ENCODE measurements at places on chromosomes 11 and 22.
A peak's percentile ranks its signal among the peaks of the same experiment; 100 is the strongest.

DNA sequence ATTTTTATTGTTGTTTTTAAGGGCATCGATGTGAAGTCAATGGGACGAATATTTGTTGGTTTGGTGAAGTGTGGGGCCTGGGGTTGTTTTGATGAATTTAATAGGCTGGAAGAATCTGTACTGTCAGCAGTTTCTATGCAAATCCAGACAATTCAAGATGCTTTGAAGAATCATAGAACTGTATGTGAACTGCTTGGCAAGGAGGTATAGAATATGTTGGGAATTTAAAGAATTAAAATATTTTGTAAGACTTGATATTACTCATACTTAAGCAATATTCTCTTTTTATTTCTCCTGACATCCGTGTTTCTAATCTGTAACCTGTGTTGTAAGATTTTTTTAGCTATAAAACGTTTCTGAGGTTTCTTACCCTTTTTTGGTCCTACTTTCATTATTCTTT, 61.6 kb downstream of the DYNC2H1 start:
- DNase-seq = no peak

DNA sequence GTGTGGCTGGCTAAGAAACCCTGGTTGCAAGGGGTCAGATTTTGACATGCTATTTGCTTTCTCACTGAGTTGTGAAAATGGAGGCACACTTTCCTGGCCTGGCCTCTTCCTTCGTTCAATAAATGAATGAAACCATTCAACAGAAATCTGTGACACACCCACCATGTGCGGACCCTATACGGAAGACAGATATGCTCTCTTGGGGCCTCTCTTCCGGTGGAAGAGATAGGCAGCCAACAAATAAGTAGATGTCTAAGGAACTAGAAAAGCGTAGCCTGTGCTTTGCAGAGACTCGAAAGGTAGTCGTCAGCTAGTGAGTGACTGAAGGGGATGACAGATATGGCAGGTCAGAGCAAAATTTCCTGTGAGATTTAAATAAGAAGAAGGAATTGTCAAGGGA, 5.3 kb downstream of the KCNQ1OT1 start:
- DNase-seq = no peak

DNA sequence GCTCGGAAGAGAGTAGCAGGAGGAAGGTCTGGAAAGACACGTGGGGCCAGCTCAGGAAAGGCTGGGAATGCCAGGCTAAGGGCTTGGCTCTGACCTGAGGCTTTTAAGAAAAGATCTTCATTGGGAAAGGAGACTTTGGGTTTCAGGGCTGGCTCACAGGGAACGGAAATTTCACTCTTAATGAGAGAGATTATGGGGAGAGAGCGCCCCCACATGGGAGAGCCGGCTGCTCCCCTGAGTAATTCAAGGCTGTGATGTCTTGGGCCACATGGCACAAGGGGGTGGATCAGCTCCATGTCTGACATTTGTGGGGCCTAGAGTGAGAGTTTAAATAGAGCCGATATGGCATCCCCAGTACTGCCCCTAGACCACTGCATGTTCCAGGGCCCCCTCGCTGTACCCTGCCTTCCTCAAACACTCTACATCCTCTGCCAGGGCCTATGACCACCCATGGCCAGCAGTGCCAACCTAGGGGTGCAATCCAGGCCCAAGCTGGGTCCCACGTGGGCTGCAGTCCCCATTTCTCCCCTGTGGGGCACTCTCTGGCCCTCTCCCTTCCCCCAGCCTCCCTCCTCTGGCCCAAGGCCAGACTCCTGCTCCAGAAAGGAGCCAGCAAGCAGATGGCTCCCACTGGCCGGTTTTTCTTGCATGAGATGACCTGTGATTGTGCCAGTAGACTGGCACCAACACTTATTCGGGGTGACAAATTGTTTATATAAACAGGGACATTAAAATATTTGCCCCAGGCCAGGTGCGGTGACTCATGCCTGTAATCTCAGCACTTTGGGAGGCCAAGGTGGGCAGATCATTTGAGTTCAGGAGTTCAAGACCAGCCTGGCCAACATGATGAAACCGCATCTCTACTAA, 75.2 kb downstream of the ISX start:
- DNase-seq = no peak

- peak; percentile 49 for DNase-seq
These were observed 512 bp downstream of the SH3BP1 start for GRCh38 chr22:37639771-37640590.

DNA sequence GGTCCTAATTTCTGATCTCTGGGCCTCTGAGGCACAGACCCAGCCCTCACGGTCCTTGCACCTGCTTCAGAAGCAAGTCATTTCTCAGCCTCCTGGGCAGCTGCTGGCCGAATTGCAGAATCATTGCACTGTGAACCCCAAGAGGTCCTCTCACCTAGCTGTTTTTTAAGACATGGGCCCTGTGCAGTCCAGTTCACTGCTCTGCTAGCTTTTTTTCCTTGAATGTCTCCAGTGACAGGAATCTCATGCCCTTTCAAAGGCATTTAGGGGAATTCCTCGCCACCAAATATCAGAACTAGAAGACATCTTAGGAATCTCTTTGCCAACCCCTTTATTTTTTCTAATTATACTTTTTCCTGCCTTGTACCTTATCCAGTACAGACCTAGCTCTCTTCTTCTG, 35.6 kb upstream of the TP53I11 start:
- no peak for DNase-seq

DNA sequence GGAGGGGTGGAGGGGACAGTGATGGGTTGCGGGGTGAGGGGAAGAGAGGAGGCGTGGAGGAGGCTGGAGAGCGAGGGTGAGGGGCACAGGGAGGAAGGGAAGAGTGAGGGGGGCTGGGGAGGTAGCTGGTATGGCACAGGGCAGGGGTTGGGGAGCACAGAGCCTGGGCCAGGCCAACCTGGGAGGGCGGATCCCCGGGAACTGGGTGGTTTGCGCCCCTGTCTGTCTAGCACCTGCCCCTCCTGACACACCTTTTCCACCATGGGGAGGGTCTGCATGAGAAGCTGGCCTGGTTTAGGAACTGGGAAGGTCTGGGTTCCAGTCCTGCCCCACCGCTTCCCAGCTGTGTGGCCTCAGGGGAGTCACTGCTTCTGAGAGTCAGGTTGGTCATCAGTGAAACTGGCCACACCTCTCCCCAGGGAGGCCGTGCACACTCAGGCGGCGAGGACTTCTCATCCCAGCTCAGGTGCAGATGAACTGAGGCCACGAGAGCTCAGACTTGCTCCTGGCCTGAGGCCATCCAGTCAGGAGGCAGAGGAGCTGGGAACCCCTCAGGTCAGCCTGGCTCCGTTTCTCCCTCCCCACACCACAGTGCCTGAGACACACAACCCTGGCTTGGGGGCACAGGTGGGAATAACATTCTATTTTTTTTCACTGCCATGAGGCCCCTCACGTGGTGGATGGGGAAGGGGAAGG, 95.6 kb downstream of the PHF21B start:
- no peak for DNase-seq

DNA sequence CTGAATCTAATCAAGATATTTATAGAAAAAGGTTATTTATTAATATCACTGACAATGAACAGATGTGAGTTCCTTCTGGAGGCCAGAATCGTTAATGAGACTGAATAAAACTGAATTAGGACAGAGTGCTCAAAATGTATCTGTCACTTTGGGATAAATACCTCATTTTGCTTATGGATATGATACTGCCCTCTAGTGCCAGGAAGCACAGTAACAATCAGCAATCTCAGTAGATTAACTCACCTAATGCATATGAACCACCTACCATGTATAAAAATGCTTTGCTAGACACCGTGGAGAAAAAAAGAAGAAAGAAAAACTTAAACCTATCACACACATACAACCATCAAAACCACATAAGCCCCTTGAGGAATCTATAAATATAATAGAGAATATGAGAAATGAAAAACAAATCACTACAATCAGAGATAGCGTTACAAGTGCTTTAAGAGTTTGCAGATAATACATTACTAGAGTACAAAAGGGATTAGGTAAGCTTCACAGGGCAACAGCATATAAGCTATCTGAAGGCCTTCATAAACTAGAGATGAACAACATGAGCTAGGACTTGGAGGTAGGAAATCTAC, 117.4 kb downstream of the SGSM3 start:
- peak; percentile 29 for DNase-seq

Measured in activated CD8-positive, alpha-beta T cell treated with anti-CD3 and anti-CD28 coated beads, Interleukin-2, amount 10 ng/mL, durations not matched to agents 7 days and 5 days (primary cell).